WERI-Rb-1 (cell line): ENCODE measurements at places on chromosomes 12 and 14.

GRCh38 chr14:24079491-24080141 is 8.3 kb downstream of the CPNE6 start:
- DNase-seq = peak; percentile 96

GRCh38 chr12:104507672-104508071 is 50.9 kb downstream of the CHST11 start:
- no peak for DNase-seq

DNA sequence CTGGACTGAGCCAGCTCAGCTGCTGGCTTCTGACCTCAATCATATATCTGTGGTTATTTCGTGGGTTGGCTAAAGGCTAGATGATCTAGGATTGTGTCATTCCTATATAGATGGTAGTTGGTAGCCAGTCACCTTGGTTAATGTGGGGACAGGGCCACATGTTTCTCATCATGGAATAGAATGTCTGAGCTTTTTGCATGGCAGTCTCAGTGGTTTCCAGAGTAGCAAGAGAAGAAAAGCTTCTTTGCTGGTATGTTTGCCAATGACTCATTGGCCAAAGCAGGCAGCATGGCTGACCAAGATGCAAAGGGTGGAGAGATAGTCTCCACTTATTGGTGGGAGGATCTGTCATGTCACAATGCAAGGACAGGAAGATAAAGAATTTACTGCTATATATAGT is 746.4 kb upstream of the FLRT2 start:
- DNase-seq = no peak

GRCh38 chr12:109900752-109901580 is 892 bp downstream of the TCHP start:
- no peak for DNase-seq
